ENCODE measurements at places on chromosomes 5 and 9.

- no peak for DNase-seq
Observed at GRCh38 chr5:171627936-171628632, 157.5 kb upstream of the SMIM23 start.

- DNase-seq: peak; percentile 66
Observed at GRCh38 chr9:134066913-134067851, 644 bp downstream of the BRD3 start.

DNA sequence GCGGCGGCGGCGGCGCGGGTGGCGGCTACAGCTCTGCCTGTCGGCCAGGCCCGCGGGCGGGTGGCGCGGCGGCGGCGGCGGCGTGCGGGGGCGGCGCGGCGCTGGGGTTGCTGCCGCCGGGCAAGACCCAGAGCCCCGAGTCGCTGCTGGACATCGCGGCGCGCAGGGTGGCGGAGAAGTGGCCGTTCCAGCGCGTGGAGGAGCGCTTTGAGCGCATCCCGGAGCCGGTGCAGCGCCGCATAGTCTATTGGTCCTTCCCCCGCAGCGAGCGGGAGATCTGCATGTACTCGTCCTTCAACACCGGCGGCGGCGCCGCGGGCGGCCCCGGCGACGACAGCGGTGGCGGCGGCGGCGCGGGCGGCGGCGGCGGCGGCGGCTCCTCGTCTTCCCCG is 296 bp downstream of the ZSWIM6 start:
- DNase-seq: peak; percentile 57

GRCh38 chr9:131530546-131530919 is 530 bp downstream of the UCK1 start:
- DNase-seq: peak; percentile 43

DNA sequence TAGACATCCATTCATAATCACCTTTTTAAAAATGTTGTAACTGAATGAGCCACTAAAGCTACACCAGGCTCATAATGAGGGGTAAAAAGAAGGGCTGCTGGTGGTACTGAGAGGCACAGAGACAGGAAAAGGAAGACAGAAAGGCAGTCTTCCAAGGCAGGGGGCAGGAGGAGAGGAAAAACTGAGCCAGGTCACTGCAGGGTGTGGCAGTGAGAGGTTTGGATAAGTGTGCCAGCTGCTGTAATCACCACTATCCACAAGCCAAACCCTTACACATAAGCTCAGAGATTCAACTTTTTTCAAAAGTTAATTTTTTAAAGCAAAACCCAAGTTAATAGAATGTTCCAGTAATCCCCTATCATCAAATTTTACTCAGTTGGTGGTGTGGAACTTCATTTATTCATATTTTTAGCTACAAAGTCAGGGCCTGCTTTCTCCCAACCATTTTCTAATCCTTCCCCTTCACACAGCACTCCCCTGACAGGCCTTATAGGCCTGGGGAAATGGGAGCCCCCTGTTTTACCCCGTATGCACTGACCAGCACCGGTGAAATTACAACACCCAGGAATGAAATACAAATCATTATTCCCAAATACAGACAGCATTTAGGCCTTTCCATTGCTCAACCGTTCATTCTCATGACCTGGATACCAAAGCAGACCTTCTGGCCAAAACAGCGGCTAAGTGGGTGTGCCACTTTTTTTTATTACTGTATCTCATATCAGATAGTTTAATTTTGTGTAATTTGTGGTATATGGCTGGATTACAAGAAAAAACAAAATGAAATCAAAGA is 76.3 kb downstream of the EFNA5 start:
- DNase-seq: no peak

- DNase-seq: no peak
Observed at GRCh38 chr5:15850939-15851341, 328.7 kb downstream of the MARCHF11 start.

- no peak for DNase-seq
Observed at GRCh38 chr5:164059471-164059870, 554.1 kb downstream of the MAT2B start.

DNA sequence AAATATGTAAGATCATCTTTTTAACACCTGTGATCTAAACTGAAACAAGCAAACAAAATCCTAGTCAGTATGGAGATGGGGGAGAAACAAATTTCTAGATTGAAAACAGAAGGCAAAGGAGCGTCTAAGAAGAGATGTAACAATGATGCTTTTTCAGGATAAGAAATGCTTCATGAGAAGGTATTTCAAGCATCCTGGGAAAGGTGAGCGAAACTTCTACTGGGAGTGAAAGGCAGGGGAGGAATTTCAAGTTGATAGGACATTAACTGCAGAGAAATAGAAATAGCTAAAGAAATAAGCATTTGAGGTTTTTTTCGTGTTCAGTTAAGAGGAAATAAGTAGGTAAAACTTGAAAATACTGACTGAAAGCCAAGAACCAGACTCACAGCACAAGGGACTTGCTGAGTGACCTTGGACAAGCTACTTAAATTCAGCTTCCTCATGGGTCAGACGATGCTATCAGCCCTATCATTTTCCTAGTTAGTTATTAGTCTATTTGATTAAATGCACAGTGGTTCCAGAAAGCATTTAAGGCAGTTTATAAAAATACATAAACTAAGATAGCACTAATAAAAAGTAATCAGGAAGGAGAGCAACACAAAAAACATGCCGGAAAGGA is 406.3 kb downstream of the PDE4D start:
- DNase-seq: no peak

Measured in hematopoietic multipotent progenitor cell treated with erythropoietin and hydrocortisone succinate and interleukin-3 and kit ligand, for 4 days (in vitro differentiated cells).